Erythroblast (primary cell): ENCODE measurements at places on chromosomes 11 and 22.

- no peak for DNase-seq
Observed at GRCh38 chr22:36235585-36235984, 3.7 kb downstream of the APOL2 start.

DNA sequence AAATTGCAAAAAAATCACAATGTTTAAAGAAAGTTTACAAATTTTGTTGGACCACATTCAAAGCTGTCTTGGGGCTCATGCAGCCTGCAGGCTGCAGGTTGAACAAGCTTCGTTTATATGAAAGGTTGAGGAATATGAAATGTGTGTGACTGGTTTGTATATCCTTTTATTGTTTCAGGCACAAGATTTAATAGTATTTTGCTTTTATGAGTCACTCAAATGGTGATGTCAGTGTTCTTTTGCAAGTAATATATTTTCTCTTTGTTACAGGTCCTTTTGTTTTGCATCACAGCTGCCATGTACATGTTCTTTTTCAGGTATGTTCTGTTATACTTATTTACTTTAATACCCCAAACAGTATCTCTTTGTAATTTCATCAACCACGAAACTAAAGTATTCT is 198.6 kb downstream of the TMEM135 start:
- no peak for DNase-seq

- DNase-seq: peak; percentile 32
Observed at GRCh38 chr11:76209973-76210930, 4.0 kb upstream of the WNT11 start.

DNA sequence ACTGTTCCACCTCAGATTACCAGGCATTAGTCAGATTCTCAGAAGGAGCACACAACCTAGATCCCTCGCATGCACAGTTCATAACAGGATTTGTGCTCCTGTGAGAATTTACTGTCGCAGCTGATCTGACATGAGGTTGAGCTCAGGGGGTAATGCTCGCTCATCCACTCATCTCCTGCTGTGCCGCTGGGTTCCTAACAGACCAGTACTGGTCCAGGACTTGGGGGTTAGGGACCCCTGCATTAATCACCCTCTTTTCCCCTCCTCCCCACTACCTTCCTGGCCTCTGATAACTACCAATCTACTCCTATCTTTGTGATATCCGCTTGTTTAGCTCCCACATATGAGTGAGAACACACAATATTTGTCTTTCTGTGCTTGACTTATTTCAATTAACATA is 83.5 kb upstream of the FSHB start:
- no peak for DNase-seq

GRCh38 chr11:1532606-1533341 is 39.3 kb downstream of the DUSP8 start:
- DNase-seq: no peak

- DNase-seq: no peak
Observed at GRCh38 chr22:44360668-44361381, 48.1 kb upstream of the SHISAL1 start.

DNA sequence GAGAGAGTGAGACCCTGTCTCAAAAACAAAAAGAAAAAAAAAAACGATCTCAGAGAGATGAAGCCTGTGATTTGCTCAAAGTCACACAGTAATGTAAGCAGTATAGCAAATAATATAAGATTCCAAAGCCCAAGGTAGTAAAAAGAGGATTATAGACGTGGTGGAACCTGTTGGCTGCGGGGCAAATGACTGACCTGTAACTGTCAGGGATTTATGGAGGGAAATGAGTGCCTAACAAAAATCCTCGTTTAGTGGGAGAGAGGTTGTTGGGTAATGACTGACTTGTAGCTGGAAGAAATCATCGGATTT is 723 bp upstream of the CLP1 start:
- DNase-seq: no peak

- DNase-seq: no peak
Observed at GRCh38 chr11:125916683-125917347, 12.5 kb downstream of the DDX25 start.

DNA sequence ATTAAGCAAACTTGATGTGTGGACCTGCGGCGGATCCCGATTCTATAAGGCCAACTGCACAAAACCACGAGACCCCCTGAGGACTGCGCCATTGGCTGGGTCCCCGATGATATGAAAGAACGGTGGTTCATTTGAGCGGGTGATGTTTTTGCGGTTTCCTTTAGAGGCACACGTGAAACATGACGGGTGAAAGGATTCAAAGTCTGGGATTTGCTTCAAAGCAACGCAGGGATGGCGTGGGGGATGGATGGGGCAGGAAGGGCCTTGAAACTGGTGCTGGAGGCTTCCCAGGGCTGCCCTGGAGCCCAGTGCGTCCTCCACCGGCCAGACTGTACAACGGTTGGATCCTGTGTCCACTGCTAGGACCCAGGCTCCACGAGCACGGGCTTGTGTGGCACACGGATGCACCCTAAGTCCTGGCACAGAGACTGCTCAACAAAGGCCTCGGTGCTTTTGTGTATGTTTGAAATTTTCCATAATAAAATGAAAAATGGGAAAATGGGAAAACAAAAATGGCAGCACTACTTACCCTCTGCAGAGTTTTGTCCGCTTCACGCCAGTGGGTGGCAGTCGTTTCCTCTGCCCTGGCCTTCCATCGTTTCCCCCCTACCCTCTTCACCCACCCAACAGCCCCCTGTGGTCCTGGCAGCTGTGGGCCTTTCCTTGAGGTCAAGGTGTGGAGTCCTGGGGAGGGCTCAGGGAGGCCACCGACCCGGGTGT is 3.6 kb downstream of the ASCL2 start:
- no peak for DNase-seq

GRCh38 chr11:125147280-125147679 is 17.3 kb upstream of the PKNOX2 start:
- no peak for DNase-seq

GRCh38 chr11:22331771-22332170 is 6.4 kb upstream of the SLC17A6 start:
- DNase-seq: no peak

GRCh38 chr11:79413268-79413667 is 27.6 kb downstream of the TENM4 start:
- no peak for DNase-seq

DNA sequence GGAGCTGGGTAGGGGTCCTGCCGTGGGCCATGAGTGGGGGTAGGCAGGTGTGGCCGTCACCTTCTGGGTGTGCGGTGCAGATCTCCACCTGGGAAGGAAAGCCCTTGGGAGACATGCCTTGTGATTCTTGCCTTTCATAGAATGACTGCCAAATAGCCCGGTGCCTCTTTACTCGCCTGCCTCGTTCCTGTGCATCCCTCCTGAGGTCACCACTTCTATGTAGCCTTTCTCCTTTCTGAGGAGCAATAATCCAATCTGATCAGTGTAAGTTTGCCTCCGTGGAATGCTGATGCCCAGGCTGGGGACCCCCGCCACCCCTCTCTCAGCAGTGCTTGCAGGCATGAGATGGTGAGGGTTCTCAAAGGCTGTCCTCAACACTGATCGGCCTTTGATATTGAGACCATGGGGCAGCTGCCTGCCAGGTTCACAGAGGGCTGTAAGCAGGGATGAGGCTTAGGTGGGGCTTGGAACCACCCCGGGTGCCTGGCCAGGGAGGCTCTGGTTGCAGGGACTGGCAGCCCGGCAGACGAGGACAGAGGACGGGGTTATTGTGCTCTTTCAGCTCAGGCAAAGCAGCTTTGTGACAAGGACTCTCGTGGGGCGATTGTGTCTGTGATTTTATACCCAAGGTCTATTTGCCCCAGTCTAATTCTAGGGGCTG is 86.1 kb upstream of the WNT7B start:
- no peak for DNase-seq

GRCh38 chr22:26276529-26277160 is 107.4 kb downstream of the SEZ6L start:
- DNase-seq: no peak

DNA sequence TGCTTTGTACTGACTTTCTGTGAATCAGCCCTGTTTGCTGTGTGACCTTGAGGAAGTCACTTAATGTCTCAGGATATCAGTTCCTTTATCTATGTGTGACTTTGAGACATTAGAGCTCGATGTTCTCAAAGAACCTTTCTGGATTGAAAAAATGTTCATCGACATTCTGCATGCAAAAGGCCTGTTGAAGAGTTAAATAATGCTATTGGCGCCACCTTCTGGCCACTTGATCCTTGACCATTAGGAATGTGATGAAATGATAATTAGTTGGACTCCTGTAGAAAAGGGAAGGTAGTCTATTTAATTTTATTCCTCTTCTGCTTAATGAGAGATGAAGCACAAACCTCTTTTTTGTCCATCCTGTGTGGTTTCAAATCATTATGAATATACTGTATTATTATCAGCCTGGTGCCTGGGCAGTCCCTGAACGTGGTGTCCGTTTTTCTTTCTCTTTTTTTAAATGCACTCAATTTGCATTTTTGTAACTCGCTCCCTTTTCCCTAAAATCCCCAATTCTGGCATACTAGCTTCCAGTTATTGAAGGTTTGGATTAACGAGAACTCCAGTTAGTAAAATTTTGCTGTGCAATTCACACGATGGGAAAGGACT is 20.7 kb downstream of the ELF5 start:
- DNase-seq: peak; percentile 83

DNA sequence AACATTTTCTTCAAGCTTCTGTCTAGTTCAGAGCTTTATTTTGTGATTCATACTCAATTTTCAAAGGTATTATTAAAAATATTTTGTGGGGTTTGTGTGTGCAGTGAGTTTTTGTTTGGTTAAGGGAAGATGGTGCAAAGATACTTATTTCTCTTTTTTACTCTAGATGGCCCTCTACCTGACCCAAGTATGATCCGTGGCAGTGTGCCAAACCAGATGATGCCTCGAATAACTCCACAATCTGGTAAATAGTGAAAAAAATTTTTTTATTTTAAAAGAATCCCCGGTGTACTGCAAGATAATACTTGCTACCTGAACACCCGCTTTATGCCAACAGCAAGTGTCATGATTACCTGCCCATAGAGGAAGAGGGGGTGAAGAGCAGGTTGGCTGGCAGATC is 54.2 kb downstream of the EP300 start:
- DNase-seq: peak; percentile 15

DNA sequence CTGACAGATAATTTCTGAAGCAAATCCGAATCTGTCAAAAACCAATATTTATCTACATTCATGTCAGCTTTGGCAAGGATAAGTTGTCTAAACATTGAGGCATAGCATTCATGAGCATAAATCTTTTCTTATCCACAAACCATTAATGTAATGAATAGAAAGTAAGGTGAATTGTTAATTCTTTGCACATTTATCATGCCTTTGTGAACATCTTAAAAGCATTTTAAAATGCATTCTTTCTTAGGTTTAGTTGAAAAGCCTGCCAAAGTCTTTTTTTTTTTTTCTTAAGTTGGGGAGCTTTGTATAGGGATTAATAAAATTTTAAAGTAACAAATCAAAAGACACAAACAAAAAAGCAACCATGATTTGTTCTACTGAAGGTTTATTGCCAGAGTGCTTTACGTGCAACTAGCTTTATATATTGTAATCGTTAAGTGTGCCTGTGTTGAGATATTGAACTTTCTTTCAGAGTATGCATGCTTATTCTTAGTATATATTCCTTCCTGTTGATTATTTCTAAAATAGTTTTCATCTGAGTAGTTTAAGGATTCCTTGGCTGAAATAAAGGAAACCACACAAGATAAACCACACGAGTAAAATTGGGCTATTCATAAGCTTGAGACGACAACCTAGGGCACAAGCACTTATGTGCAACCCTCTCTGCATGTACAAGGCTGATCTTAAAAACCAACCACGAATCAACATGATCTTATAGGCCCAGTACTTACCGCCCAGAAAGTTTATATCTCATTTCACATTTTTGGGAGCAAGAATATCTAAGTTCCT is 1110.9 kb upstream of the CNTN5 start:
- no peak for DNase-seq

DNA sequence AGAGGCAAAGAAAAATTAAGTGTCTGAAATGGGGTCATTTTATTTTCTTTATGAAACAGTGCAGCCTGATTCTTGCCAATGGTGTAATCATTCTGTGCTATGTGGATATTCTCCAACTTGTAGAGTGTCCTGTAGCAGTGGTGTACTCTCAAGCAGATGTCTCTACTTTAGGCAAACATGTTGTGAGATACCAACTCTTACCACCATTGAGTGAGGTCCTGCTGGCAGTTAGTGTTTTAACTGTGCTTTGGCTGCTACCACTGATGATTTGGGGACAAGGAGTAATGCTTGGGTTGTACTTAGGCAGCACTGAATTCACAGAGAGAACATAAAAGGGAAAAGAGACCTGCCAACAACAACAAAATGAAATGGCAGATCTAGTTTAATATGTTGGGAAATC is 122.5 kb downstream of the APIP start:
- DNase-seq: no peak

GRCh38 chr22:46072110-46072881 is 78.0 kb upstream of the PPARA start:
- DNase-seq: peak; percentile 42

- no peak for DNase-seq
Observed at GRCh38 chr22:45484742-45485141, 17.9 kb upstream of the FBLN1 start.

DNA sequence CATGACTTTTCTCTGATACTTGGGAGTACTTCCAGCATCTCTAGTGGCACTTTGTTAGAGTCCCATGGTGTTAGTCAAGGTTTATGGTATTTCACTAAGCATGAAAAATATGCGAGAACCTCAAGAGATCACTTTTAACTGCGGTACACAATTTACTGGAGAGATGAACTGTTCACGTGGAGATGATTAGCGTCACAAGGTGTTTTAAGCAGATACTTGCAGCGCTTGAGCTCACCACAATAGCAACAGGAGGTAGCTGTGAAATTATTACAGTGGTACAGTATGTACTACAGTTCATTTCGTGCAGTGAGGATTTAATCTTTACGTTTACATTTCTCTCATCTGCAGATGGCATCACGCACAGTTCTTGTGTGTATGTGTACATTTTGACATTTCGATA is 4.5 kb downstream of the PARVA start:
- no peak for DNase-seq

DNA sequence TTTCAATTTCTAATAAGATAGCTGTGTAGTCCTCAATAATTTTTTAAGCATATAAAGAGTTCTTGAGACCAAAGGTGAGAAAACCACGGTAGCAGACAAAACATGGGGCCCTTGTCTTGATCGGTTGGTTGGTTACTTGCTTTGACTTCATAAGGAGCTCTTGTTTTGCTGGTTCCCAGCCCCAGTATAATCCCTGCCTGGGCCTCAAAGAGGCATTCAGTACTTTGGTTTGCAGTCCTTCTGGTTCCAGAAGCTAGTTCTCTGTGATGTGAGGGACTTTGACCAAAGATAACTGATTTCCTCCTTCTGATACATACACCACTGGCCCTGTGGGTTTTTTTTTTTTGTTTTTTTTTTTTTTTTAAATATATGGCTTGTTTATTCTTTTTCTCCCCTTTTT is 17.1 kb downstream of the MARK2 start:
- DNase-seq: no peak

DNA sequence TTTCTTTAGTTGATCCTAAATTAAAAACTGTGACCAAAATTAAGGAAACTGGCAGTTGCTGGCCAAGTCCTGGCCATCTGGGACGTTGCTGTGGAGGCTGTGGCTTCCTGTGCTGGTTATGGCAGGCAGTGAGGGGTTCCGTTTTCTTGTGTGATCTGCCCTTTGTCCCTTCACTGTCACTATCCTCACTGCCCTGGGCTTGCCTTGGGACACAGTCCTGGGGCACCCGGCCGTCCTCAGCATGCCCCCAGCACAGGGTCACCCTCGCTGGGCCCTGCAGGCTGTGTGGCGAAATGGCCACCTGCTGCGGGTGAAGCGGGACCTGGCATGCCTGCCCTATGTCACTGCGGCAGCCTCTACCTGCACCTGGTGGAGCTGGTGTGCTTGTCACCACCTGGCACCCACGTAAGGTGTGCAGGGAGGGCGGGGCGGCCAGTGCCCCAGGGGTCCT is 52.5 kb upstream of the SLC22A12 start:
- no peak for DNase-seq
